ENCODE measurements at places on chromosomes 4 and X.

GRCh38 chr4:24322511-24322910 lies 261.8 kb downstream of the DHX15 start:
- DNase-seq: peak; percentile 75

- no peak for DNase-seq
Observed at GRCh38 chr4:47203593-47203992, 172.2 kb downstream of the GABRB1 start.

- no peak for DNase-seq
Observed at GRCh38 chr4:14906805-14907204, 95.5 kb upstream of the CPEB2 start.

GRCh38 chr4:79609817-79610216 lies 201.8 kb upstream of the GK2 start:
- no peak for DNase-seq

GRCh38 chr4:159682996-159683395 lies 580.1 kb downstream of the RAPGEF2 start:
- no peak for DNase-seq

Data from putamen (tissue), 1 donor.